Stimulated activated CD4-positive, alpha-beta T cell treated with anti-CD3 and anti-CD28 coated beads, Interleukin-15, amount 100 ng/mL, for 24 hours (primary cell): ENCODE measurements at places on chromosomes 4 and X.
A peak's percentile ranks its signal among the peaks of the same experiment; 100 is the strongest.

- no peak for DNase-seq
Measured at GRCh38 chrX:49177338-49177833, 5.7 kb downstream of the PLP2 start.

GRCh38 chr4:56007154-56007553, 58.4 kb downstream of the CEP135 start:
- DNase-seq, result no peak

- DNase-seq, result no peak
Measured at GRCh38 chr4:129346734-129347133, 250.8 kb downstream of the C4orf33 start.

GRCh38 chr4:95304898-95305297, 243.9 kb downstream of the UNC5C start:
- DNase-seq, result no peak

- DNase-seq, result no peak
Measured at GRCh38 chr4:158827543-158827981, 58.7 kb downstream of the FNIP2 start.

DNA sequence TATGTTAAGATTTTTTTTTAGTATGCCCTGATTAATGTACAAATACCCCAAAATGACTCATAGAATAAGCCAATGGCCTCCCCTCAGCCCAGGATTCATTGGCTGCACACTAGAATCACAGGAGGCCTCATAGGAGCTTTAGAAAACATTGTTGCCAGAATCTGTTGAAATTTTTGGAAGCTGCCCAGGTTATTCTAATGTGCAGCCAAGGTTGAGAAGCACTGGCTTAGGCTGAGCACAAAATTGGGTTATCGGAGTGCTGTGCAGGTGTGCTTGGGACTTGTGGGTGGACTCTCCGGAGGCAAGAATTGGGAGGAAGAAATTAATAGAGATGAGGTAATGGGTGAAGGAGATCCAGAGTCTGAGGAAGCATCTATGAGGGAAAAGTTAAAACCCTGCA, 41.3 kb upstream of the VCX start:
- no peak for DNase-seq

DNA sequence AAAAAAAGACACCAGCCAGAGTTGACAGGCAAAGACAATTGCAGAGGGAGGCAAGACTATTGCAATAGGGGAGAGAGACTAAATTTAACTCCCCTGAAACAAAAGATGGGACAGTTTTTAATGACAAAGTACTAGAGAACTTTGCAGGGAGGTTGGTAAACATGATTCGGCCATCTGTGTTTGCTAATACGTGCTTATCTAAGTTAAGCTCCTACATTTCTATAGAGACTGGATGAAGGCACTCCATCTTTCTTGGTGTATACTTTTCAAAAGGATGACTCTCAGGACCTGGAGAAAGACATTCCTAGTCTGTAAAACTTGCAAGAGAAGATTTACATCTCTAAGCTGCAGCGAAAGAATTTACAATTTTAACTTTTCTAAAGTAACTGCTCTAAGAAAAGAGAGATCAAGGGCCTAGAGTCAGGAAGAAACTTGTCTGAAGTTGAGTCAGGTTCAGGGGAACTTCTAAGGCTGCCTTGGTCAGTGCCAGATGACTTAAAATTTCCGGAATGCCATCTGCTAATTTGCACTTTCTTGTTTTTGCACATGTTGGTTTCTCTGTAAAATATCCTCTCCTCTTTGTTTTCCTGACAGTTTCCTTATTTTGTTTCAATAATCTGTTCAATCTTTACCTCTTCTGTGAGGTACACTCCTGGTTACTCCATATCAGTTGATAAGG, 10.6 kb downstream of the ADAM29 start:
- no peak for DNase-seq

DNA sequence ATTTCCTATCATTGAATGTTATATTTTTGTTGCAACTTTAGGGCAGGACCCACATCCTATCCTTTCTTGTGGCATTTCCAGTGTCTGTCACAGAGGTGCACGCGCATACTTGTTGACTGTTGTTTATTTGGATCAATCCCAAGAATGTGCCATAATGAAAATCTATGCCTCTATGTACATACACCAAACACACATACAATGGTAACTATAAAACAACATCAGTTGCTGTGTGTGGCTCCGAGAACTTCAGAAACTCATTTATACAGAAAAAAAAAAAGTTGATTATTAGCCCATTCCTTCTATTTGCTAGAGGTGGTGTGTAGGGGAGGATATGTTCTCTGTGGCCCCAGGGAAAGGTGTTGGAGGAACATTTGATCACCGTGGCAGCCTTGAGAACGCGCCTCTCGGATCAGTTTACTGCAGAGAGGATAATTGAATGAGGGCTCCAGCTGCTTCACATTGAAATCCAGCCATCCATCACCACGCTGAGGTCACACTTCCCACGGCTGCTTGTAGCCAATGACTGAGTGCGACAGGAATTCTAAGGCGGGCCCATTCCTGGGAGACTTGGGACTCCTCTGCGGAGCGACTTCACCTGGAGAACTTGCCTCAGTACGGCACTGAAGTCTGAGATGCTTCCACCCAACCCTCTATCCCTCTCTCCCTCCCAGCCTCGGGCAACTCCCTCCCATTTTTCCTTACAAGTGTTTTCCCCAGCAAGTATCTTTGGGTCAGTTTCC, 19.5 kb downstream of the SMPX start:
- no peak for DNase-seq

- no peak for DNase-seq
Measured at GRCh38 chr4:53854991-53855568, 209.3 kb downstream of the CHIC2 start.

GRCh38 chr4:106316773-106317409, 541 bp downstream of the AIMP1 start:
- no peak for DNase-seq

DNA sequence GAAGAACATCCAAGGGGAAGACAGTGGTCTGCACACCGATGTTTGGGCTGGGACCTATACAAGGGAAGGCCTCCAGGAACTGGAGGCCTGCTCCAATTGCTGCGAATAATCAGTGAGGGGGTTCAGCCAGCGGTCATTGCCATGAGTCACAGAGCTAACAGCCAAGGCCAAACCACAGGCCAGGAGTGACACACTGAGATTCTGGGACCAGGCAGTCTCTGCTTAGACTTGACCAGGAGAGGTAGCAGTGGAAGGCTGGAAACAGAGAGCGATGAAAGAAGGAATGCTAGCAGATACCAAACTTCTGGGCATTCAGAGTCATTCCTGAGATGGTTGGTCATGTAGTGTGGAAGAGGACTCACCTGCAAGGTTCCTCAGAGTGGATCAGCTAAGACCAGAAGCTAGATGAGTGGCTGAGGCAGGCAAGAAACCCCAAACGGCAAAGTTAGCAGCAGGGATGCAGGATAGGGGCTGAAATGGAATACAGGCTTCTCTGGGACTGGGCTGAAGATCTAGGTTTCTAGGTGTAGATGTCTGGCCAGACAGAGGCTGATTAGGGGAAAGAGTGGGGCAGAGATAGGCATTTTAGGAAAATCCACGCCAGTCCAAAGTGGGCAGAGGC, 54.7 kb downstream of the CNGA2 start:
- no peak for DNase-seq

- no peak for DNase-seq
Measured at GRCh38 chr4:98686847-98687246, 28.4 kb upstream of the TSPAN5 start.

DNA sequence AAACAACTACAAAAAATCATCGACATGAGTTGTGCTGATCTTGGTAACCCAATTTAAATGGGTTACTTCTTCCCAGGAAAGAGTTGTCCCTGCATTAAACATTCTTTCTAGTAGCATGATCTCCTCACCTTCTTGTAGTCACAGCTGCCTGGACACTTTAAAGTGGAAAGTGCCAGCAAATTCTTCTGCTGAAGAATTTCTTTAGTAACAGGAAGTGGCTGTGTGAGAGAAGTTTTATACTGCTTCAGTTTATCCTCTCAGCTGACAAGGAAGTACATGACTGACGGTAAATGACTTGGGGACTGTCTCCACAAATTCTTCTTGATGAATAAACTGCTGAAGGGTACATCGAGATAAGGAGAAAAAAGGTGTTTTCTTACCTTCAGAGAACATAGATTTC, 18.2 kb upstream of the TNIP3 start:
- DNase-seq, result no peak

GRCh38 chrX:24216827-24217226, 67.3 kb downstream of the ZFX start:
- no peak for DNase-seq

DNA sequence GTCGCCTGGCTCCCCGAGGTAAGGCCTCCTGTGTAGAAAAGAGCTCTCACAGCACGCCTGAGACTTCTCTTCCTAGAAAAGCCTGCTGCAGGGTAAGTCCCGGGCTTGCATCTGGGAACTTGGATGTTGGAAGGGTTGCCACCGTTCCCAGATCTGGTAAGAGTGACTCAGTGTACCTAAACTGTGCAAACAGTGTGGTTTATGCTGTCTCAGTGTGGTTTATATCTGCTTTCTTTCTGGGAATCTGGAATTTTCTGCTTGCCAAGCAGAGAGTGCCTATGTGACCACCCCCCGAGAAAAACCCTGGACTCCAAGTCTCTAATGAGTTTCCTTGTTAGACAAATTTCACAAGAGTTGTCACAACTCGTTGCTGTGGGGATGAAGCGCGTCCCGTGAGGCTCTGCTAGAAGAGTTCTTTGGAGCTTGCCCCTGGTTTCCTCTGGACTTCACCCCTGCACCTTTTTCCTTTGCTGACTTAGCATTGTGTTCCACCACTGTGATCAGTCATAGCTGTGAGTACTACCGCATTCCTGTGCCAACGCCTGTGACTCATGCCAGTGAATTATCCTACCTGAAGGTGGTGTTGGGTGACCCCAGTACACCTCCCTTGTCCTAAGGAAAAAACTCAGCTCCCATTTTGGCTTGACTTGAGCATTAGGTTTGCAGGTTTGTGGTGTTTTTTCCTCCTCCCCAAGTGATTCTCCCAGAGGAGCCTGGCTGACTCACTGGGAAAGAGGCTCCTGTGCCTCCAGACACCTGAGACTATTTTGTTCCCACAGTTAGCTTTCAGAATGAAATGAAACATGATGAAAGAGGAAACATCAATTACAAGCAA, 14.5 kb downstream of the SLC2A9 start:
- no peak for DNase-seq

DNA sequence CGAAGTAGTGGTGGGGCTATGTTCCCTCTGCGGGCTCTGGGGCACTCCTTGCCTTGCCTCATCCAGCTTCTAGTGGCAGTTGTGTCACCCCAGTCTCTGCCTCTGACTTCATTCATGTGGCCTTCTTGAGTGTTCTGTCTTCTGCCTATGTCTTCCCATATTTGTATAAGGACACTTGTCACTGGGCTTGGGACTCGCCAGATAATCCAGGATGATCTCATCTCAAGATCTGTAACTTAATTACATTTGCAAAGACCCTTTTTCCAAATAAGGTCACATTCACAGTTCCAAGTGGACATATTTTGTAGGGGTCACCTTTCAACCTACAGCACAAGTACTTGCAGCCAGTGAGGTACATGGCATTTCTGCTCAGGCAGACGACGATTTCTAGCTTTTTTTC, 30.3 kb upstream of the CLDN24 start:
- DNase-seq, result no peak

- no peak for DNase-seq
Measured at GRCh38 chr4:17665852-17666251, 51.4 kb downstream of the MED28 start.

- DNase-seq, result no peak
Measured at GRCh38 chr4:108199881-108200280, 31.1 kb upstream of the LEF1 start.

DNA sequence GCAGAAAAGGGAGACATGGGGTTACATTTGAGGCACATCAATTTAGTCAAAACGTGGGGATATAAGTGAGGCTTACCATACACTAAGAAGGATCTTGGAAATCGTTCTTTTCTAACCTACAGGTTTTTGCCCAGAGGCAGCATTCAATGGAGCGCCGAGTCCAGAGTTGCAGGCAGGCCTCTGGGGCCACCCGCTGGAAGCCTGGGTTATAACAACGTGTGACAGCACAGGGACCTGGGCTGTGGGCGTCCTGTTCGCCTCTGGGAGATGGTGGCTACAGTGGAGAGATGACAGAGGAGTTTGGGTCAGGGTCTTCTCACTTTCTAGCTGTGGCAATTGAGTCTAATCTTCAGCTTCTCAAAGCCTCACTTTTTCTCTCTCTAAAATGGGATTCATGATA, 53.9 kb downstream of the ENPP6 start:
- peak; percentile 36 for DNase-seq

GRCh38 chr4:38387348-38387747, 276.7 kb upstream of the KLF3 start:
- no peak for DNase-seq

GRCh38 chrX:154727871-154728270, 23.0 kb downstream of the GAB3 start:
- DNase-seq, result no peak

DNA sequence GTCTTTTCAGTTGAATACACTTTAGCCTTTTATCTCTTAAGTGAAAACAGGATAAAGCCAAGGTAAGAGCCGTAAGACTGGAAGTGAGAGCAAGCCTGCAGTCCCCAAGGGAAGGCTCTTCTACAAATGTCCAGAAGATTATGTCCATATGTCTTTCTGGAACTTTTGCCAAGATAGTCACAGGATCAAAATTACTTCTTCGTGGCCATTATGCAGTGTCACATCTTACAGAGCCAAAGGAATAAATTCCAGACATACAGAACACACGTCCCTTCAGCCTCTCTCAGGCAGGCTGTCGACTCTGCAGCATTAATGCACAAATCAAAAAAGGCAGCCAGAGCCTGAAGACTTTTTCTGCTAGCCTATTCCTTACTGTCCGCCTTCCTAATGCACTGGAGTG, 10.9 kb upstream of the GATB start:
- DNase-seq, result no peak

DNA sequence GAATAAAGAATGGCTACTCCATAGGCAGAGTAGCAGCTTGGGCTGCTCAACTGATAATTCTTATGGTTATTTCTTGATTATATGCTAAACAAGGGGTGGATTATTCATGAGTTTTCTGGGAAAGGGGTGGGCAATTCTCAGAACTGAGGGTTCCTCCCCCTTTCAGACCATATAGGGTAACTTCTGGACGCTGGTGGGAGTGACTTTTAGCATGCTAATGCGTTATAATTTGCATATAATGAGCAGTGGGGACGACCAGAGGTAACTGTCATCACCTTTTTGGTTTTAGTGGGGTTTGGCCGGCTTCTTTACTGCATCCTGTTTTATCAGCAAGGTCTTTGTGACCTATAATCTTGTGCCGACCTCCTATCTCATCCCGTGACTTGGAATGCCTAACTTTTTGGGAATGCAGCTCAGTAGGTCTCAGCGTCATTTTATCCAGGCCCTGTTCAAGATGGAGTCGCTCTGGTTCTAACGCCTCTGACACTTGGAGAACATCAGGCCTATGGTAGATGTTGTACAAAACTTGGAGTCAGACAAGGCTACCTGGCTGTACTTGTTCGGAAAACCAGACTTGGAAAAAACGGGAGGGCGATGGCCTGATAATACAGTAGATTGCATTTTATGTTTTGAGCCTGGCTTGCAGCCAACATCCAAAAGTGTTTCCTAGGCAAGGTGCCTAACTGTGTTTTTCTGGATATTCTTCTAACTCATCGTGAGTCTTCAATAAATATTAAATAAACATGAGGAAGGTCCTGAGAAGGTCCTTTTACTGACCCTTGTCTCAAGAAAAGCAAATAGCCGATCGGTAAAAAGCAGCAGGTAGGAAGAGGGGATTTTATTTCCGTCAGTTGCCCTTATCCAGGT, 1.8 kb upstream of the TMEM164 start:
- DNase-seq, result no peak

GRCh38 chr4:647481-647880, 22.1 kb downstream of the PDE6B start:
- no peak for DNase-seq

GRCh38 chr4:21645776-21646175, 302.8 kb downstream of the KCNIP4 start:
- DNase-seq, result no peak
